ENCODE measurements at places on chromosomes 3 and 15. TPM values are rescaled to one million over a fixed set of nuclear protein-coding genes. Genes with fewer than 3 reads are reported as not detected.

The FRMD4B gene
- 70.1 TPM for total RNA-seq

The SNX22 gene
- total RNA-seq, result under 0.01 TPM

The SNURF gene
- 53.2 TPM for total RNA-seq

The AHSG gene
- not detected for total RNA-seq

The LRRN1 gene
- total RNA-seq, result under 0.01 TPM

The GOLGA6D gene
- under 0.01 TPM for total RNA-seq

The FBXO40 gene
- not detected for total RNA-seq

The GUCA1C gene
- not detected for total RNA-seq

The CHRM5 gene
- total RNA-seq, result not detected

The SPATA12 gene
- total RNA-seq, result not detected

The GRM2 gene
- total RNA-seq, result under 0.01 TPM

The IGDCC3 gene
- not detected for total RNA-seq

The PCSK6 gene
- total RNA-seq, result 11.6 TPM

The IL17RE gene
- total RNA-seq, result 1.4 TPM

The SERPINI2 gene
- not detected for total RNA-seq

The SLC9C1 gene
- 0.21 TPM for total RNA-seq

The OXTR gene
- total RNA-seq, result 0.68 TPM

The PAK6 gene
- 20.3 TPM for total RNA-seq

The CHRFAM7A gene
- total RNA-seq, result 0.36 TPM

The PTX3 gene
- 7.5 TPM for total RNA-seq

The OR5K2 gene
- total RNA-seq, result not detected

The GOLGB1 gene
- total RNA-seq, result 48.2 TPM

The ITGA11 gene
- under 0.01 TPM for total RNA-seq

The ABHD17C gene
- total RNA-seq, result 25.6 TPM

Data from nasal cavity respiratory epithelium epithelial cell of viscerocranial mucosa (primary cell).